ENCODE measurements at places on chromosomes 4 and X.

DNA sequence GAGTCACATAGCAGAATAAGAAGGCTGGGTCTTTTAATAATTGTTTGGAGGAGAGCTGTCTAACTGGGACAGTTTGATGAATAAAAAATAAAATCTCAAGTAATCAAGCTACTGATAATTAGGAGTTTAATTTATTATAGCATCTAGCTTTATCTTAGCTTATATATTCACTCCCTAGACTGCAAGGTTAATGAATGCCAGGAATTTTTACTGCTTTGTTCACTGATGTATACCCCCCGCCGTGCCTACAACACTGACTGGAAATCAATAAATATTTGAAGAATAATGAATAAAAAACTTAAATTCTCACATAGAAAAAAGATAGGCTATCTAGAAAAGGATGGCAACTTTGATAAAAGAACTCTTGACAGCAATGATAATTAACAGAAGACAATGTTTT lies 59.7 kb downstream of the IQCM start:
- no peak for DNase-seq

DNA sequence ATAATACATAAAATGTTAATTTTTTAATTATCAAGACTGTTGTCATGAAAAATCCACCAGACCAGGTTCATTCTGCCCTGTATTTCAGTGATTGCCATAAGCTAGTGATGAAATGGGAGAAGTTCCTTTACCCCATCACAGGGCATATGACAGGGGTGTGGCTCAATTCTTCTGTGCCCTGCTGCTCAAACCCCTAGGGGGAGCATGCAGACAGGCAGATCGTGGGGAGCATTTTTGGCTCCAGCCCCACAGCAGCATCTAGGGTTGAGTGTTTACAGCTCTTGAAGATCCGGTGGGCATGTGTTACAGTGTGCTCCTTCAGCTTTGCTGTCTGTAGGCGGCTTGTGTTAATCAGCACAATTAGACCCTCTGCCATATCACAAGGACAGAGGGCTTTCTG lies 700.7 kb downstream of the PCDH18 start:
- DNase-seq, result no peak

- no peak for DNase-seq
Measured at GRCh38 chr4:95188701-95189370, 359.9 kb downstream of the UNC5C start.

- no peak for DNase-seq
Measured at GRCh38 chr4:94537921-94538628, 86.3 kb downstream of the PDLIM5 start.

- no peak for DNase-seq
Measured at GRCh38 chr4:94228493-94229216, 21.0 kb downstream of the SMARCAD1 start.

DNA sequence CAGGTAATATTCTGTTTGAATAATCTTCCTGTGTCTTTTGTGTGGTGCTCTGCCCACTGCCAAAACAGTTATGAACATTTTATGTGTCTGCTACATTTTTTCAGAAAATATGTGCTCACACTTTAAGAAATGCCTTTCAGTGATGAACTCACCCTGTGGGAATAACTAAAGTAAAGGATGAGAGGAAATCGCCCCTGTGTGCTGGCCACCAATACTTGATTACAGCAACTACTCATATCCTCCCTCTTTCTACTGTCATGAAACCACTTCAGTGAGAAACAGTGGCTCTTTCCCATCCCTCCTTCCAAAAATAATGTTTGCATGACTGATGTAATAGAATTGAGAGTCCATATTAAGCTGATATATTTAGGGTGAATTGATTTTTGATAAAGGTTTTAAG lies 900.9 kb downstream of the RAB28 start:
- no peak for DNase-seq

GRCh38 chr4:86223472-86223871 lies 136.4 kb downstream of the MAPK10 start:
- peak; percentile 82 for DNase-seq

DNA sequence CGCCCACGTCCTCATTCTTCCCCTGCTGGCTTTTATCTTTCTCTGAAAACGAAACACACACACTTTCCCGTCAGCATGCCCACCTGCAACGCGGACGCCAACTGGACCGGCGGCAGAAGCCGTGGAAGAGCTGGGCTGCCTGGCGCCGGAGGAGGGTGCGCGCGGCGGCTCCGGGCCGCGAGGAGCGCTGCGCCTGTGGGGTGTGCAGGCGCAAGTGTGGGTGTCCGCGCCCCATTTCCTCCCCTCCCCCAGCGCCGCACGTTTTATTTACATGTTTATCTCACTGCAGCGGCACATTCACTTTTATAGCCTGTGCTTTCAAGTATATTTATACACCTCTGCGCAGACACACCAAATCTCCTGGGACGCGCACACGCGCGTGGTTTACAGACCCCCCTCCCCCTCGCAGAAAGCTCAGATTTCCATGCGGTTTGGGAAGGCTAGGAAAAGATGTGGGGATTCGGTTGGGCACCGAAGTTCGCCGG lies 1.5 kb downstream of the PITX2 start:
- no peak for DNase-seq

DNA sequence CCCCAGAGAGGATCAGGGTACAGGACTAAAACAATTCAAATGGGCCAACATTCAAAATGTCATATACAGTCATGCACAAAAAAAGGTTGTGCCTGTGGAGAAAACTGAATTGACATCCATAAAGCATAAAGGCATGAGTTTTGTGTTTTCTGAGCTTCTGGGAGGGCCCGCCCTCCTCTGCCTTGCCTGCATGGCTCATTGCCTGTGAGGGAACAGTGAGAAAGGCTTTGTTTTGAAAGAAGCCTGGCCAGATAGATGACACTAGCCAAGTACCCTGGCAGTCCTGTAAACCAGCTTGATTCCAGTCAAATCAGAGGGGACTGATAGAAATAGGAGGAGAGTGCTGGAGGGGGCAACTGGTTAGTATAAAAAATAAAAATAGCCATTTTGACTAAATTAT lies 194.3 kb downstream of the KIT start:
- no peak for DNase-seq

DNA sequence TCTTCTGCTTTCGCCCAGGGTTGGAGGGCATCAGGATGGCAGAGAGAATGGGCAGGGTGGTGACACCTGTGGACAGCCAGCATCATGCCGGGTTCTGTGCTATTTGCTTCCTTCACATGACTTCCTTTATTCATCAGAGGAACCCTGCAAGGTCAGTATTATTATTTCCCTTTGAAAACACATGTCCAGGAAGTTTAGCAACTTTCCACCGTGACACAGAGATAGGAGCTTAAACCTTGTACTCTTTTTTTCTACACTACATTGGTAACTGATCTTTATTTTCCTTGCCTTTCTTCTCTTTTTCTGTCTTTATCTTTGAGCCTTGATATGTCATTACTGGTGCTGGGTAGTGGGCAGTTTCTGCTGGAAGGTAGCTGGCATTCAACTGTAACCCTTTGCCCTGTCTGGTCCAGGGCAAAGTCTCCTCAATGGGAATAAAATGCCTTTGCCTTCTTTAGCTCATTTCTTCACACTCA lies 5.0 kb upstream of the MGST2 start:
- no peak for DNase-seq

GRCh38 chrX:135382260-135382659 lies 39.5 kb upstream of the SMIM10L2A start:
- DNase-seq, result no peak

GRCh38 chr4:71163317-71163716 lies 169.9 kb downstream of the DCK start:
- no peak for DNase-seq
